Body of pancreas (tissue), 4 donors: ENCODE measurements at places on chromosomes 11 and 22. TPM values are rescaled to one million over a fixed set of nuclear protein-coding genes. Genes with fewer than 3 reads are reported as not detected.

DNA sequence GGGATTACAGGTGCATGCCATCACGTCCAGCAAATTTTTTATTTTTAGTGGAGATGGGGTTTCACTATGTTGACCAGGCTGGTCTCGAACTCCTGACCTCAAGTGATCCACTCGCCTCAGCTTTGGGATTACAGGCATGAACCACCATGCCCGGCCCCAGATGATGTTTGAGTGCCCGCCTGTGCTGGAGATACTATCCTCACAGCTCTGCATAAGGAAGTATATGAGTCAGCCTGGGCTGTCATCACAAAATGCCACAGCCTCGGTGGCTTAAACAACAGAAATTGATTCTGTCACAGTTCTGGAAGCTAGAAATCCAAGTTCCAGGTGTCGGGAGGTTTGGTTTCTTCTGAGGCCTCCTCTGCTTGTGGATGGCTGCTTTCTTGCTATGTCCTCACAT, 119.3 kb downstream of the OSBP2 start:
- H3K27me3 ChIP-seq = no peaks in the 10 kb centered on the region
- no peaks in the 10 kb centered on the region for H3K4me1 ChIP-seq
- no peak overlapping the region for H3K27ac ChIP-seq
- no peak for DNase-seq
- no peaks in the 10 kb centered on the region for H3K36me3 ChIP-seq

DNA sequence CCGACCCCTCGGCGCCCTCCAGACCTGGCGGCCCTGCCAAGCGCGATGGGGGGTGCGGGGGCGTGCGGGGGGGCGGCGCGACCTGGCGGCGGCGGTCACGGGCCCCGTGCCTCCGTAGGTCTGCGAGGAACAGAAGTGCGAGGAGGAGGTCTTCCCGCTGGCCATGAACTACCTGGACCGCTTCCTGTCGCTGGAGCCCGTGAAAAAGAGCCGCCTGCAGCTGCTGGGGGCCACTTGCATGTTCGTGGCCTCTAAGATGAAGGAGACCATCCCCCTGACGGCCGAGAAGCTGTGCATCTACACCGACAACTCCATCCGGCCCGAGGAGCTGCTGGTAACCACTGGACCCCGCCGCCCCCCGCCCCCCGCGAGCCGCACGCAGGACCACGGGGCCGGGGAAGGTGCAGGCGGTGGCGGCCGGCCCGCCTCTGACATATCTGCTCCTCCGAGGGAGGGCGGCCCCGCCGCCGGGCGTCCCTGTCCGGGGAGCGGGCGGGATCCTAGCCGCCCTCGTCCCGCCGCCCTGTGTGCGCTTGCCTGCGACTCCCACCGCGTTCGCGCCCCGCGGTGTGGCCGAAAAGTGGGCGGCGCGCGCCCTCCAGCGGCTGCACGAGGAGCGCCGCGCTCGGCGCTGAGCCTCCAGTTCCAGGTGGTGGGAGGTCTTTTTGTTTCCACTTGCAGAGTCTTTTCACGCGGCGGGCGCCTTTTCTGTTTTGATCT, 2.1 kb downstream of the CCND1 start:
- peaks cover 71% of the 10 kb centered on the region for H3K4me1 ChIP-seq
- peak overlapping the region; percentile 79 for H3K27ac ChIP-seq
- peaks cover 8% of the 10 kb centered on the region for H3K27me3 ChIP-seq
- H3K36me3 ChIP-seq = no peaks in the 10 kb centered on the region

DNA sequence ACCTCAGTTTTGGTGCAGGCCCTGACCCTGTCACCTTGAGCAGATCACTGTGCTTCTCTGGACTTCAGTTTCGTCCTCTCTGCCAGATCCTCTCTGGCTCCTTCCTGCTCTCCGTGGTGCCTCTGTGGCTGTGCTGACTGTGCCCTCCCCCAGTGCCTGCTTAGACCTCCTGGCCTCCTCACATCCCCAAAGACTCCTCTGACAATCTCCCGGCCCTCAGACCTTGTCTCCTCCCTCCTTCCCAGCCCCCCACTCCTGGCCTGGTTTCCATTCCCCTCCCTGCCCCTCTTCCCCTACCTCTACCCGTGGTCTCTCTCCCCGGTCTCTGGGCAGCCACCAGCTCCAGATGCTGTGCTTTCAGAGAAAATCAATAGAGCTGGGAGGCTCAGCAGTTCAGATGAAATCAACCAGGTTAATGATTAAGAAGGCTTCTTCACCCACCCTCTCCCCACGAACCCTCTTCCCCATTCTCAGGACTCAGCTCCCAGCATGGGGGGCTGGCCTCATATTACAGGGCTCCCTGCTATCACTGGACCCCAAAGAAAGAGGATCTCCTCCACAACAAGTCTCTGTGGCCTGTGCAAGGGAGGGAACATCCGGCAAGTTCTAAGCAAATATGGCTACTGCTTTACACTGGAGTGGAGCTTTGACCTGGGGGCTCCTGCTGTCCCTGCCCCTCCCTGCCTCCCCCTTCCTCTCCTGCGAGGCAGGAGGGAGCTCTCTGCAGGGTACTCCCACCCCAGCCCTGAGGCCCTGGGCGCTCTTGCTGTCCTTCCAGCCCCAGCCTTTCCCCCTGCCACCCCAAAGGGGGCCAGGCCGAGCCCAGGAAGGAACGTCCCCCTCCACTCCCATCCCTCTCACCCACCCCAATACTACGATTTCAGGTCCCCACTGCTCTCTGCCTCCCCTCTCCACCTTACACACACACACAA, 8.5 kb downstream of the BACE1-AS start:
- no peaks in the 10 kb centered on the region for H3K36me3 ChIP-seq
- no peaks in the 10 kb centered on the region for H3K27me3 ChIP-seq
- peak overlapping the region; percentile 71 for H3K27ac ChIP-seq
- H3K4me3 ChIP-seq = no peak overlapping the region

DNA sequence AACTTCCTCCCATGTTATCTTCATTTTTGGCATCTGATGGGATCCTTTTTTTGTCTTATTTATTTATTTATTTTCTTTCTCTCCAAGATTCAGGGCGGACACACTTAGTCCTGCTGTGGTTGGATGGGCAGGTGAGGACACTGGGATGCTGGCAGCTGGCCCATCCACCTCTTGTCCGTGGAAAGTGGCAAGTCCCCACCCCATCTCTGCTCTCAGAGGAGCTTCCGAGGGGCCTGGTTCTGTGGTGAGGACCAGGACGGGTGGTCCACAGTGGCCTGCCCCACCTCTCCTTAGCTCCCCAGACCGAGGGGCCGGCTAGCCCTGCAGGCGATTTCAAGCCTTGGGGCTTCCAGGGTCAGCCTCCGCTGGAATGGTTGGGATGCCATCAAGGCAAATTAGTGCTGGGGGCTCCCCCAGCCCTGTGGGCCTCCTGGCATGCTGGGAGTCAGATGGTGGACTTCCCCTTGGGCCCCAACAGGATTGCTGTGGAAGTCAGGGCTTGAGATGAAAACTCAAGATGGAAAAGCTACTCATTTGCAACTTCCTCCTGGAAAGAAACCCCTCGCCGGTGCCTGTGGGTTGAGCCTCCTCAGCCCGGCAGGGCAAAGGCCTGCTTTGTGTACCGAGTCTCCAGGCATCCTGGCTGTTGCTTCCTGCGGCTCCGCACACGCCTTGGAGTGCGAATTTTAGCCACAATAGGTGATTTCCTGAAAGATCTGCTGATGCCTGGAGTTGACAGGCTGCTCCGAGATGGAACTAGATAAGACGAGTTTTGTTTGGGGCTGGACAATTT, 31.2 kb upstream of the LINC01488 start:
- H3K27me3 ChIP-seq = no peaks in the 10 kb centered on the region
- H3K36me3 ChIP-seq = no peaks in the 10 kb centered on the region
- no peak for DNase-seq
- H3K4me3 ChIP-seq = no peak overlapping the region

DNA sequence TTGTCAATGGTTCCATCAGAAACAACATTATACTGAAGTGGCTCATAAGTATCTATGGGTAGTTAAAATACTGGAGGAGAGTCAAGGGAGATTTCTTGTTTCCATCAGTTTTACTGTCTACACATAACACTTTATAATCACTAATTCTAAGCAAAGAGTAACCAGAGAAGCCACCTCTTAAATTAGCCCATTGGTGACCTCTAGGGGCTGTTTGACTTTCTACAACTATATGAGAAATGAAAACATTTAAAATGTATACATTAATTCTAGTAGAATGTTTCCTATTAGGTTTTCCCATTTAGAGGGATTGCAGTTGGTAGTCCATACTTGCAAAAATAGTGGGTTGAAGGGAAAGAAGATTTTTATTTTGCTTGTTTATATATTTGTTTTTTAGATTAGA, 504.3 kb downstream of the FAM181B start:
- no peak overlapping the region for H3K27ac ChIP-seq
- DNase-seq = no peak
- H3K4me3 ChIP-seq = no peak overlapping the region
- H3K36me3 ChIP-seq = no peaks in the 10 kb centered on the region
- no peaks in the 10 kb centered on the region for H3K27me3 ChIP-seq

GRCh38 chr11:128022007-128022368, 565.4 kb downstream of the ETS1 start:
- H3K4me1 ChIP-seq = no peaks in the 10 kb centered on the region
- no peak for DNase-seq
- no peak overlapping the region for H3K27ac ChIP-seq
- H3K36me3 ChIP-seq = no peaks in the 10 kb centered on the region
- no peak overlapping the region for H3K4me3 ChIP-seq
- H3K27me3 ChIP-seq = no peaks in the 10 kb centered on the region

- DNase-seq = no peak
- H3K4me3 ChIP-seq = no peak overlapping the region
- H3K27ac ChIP-seq = no peak overlapping the region
Measured at GRCh38 chr11:1521382-1522080, 35.0 kb upstream of the MOB2 start.

GRCh38 chr11:128470081-128470480, 117.3 kb downstream of the ETS1 start:
- H3K4me1 ChIP-seq = peaks cover 28% of the 10 kb centered on the region
- DNase-seq = no peak
- H3K27me3 ChIP-seq = no peaks in the 10 kb centered on the region
- H3K4me3 ChIP-seq = no peak overlapping the region
- H3K36me3 ChIP-seq = no peaks in the 10 kb centered on the region
- H3K27ac ChIP-seq = no peak overlapping the region

GRCh38 chr22:25966448-25966913, 202.8 kb upstream of the SEZ6L start:
- H3K36me3 ChIP-seq = no peaks in the 10 kb centered on the region
- no peaks in the 10 kb centered on the region for H3K4me1 ChIP-seq
- DNase-seq = no peak

DNA sequence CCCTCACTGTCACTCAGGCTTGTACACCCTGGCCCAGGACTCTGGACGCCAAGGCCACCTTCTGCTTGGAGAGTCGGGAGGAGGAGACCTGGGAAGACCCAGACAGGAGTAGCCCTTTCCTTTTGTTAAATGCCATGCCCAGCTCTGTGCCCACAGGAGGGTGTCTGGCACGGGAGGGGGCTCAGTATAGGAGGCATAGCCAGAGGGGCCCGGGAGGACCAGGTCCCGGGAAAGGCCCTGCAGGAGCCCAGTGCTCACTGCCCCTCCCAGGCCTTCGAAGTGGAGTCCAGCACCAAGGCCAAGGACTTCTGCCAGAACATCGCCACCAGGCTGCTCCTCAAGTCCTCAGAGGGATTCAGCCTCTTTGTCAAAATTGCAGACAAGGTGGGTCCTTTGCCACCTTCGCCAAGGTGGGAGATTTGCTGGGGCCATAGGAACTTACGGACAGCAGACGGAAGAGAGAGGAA, 79.0 kb downstream of the MYO7A start:
- no peaks in the 10 kb centered on the region for H3K27me3 ChIP-seq
- H3K36me3 ChIP-seq = no peaks in the 10 kb centered on the region
- DNase-seq = no peak
- peaks cover 7% of the 10 kb centered on the region for H3K4me1 ChIP-seq
- no peak overlapping the region for H3K4me3 ChIP-seq
- no peak overlapping the region for H3K27ac ChIP-seq

Gene ESAM
- 11.7 TPM for total RNA-seq

Gene CSKMT
- 5.4 TPM for total RNA-seq

Gene ACR
- not detected for total RNA-seq

Gene RANGAP1
- 45.4 TPM for total RNA-seq

Gene RASSF10
- total RNA-seq = not detected
